ENCODE measurements at places on chromosomes 1 and 21.

- H3K4me1 ChIP-seq = no peaks in the 10 kb centered on the region
- no peak for DNase-seq
- no peaks in the 10 kb centered on the region for H3K27me3 ChIP-seq
- H3K27ac ChIP-seq = no peak overlapping the region
- H3K36me3 ChIP-seq = no peaks in the 10 kb centered on the region
Observed at GRCh38 chr1:177080564-177080963, 83.9 kb downstream of the ASTN1 start.

- H3K4me1 ChIP-seq = no peaks in the 10 kb centered on the region
- H3K36me3 ChIP-seq = no peaks in the 10 kb centered on the region
- H3K27me3 ChIP-seq = no peaks in the 10 kb centered on the region
- H3K27ac ChIP-seq = no peak overlapping the region
Observed at GRCh38 chr1:202976633-202977032, 9.6 kb upstream of the CYB5R1 start.

GRCh38 chr1:208042868-208043267 lies 131.9 kb upstream of the CD34 start:
- H3K27me3 ChIP-seq = no peaks in the 10 kb centered on the region
- no peaks in the 10 kb centered on the region for H3K36me3 ChIP-seq
- no peak overlapping the region for H3K4me3 ChIP-seq
- H3K4me1 ChIP-seq = no peaks in the 10 kb centered on the region
- no peak overlapping the region for H3K27ac ChIP-seq

DNA sequence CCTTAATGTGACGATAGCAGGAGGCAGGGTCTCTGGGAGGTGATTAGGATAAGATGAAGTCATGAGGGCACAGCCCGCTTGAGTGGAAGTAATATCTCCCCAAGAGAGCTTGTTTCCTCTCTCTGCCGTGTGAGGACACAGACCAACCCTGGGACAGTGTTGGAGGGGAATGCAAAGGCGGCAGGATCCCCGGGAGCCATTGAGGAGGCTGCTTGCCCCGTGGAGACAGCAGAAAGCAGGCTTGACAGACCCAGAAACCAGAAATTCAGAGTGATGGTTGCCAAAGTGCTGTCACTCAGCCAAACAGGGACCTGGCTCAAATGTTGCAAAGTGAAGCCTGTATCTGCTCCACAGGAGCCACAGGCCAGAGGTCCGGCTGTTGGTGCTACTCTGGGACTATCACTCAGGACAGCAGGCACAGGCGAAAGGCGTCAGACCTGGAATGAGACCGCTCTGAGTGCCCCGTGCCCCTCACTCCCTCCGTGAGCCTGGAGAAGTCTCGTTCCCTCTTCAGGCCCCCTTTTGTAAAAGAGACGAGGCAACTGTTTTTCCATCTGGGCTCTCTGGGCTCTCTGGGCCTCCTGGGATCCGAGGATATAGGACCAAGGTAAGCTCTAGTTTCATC lies 96.6 kb upstream of the VANGL1 start:
- H3K36me3 ChIP-seq = no peaks in the 10 kb centered on the region
- H3K4me1 ChIP-seq = no peaks in the 10 kb centered on the region
- no peak overlapping the region for H3K27ac ChIP-seq
- no peaks in the 10 kb centered on the region for H3K27me3 ChIP-seq
- H3K4me3 ChIP-seq = no peak overlapping the region

DNA sequence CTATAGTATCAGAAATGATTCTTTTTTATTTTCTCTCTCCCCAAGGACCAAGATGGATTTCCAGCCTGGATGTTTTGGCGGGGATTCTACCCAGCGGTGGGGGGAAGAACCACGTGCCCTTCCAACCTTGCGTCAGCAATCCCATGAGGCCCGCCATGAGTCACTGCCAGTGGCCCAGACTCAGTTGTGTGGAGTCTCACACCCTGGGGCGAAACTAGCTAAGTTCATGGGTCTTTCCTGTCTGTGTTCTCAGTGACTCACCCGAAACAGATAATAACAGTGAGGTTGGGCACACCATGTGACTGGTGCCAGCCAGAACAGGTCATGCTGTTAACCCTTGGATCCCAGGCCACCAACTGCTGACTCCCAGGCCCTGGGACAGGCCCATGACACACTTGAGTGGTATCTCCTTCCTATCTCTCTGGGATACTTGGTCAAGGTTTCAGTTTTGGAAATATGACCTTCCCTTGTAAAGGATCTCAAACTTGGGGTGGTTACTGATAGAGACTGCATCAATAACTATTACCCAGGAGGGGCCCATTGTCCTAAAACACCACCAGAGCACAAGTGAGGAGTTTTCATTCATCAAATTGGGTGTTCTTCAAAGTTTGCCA lies 98.0 kb upstream of the DUSP10 start:
- peak; percentile 84 for DNase-seq
- no peak overlapping the region for H3K4me3 ChIP-seq
- H3K27ac ChIP-seq = peak overlapping the region; percentile 67
- no peaks in the 10 kb centered on the region for H3K27me3 ChIP-seq

DNA sequence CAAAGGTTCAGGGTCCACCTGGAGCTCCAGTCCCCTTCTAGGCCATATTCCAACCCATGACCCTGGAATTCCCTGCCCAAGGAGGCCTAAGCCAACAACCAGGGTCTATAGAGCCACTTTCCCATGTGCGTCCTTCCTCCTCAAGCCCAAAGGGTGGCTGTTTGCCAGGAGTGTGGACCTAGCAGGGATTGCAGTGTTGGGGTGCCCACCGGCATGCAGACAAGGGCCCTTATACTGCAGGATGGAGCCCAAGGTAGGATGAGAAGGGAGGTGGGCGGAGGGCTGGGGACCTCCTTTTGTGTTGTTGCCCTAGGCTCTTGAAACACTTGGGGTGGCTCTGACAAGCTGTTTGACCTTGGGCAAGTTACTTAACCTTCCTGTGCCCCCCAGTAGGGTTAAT lies 19.7 kb upstream of the ADGRB2 start:
- DNase-seq = no peak
- peaks cover 2% of the 10 kb centered on the region for H3K27me3 ChIP-seq
- no peaks in the 10 kb centered on the region for H3K36me3 ChIP-seq
- no peaks in the 10 kb centered on the region for H3K4me1 ChIP-seq
- no peak overlapping the region for H3K27ac ChIP-seq

DNA sequence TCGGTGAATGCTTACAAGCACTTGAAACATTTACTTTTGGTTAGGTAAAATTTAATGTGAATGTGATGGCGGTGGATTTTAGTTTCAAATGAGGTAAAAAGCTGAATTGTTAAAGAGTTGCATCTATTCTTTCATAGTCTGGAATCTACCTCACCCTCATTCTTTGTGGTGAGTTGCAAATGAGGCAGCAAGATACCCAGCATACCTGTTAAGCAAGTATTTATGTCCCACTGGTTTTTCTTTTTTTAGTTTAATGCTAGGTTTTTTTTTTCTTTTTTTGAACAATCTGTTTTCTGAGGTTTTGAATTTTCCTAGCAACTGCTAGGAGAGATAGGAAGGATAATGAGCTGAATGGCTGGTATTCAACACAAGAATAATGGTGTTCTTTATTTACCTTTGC lies 127.9 kb upstream of the CACYBP start:
- no peaks in the 10 kb centered on the region for H3K27me3 ChIP-seq
- H3K4me3 ChIP-seq = no peak overlapping the region

- no peaks in the 10 kb centered on the region for H3K36me3 ChIP-seq
- DNase-seq = no peak
- H3K27ac ChIP-seq = no peak overlapping the region
- H3K4me3 ChIP-seq = no peak overlapping the region
Observed at GRCh38 chr1:18599086-18599485, 31.6 kb upstream of the PAX7 start.

- no peaks in the 10 kb centered on the region for H3K36me3 ChIP-seq
- H3K27ac ChIP-seq = peak overlapping the region; percentile 85
- H3K4me1 ChIP-seq = peaks cover 89% of the 10 kb centered on the region
- no peaks in the 10 kb centered on the region for H3K27me3 ChIP-seq
- DNase-seq = no peak
- H3K4me3 ChIP-seq = no peak overlapping the region
Observed at GRCh38 chr1:51956528-51957509, 33.7 kb downstream of the RAB3B start.

GRCh38 chr1:92817986-92818764 lies 13.7 kb upstream of the RPL5 start:
- no peak overlapping the region for H3K4me3 ChIP-seq
- no peaks in the 10 kb centered on the region for H3K36me3 ChIP-seq
- H3K4me1 ChIP-seq = no peaks in the 10 kb centered on the region
- no peaks in the 10 kb centered on the region for H3K27me3 ChIP-seq
- no peak overlapping the region for H3K27ac ChIP-seq
- peak; percentile 16 for DNase-seq

- H3K36me3 ChIP-seq = no peaks in the 10 kb centered on the region
- DNase-seq = peak; percentile 83
- H3K4me1 ChIP-seq = no peaks in the 10 kb centered on the region
- H3K4me3 ChIP-seq = no peak overlapping the region
Observed at GRCh38 chr1:151024540-151025146, 11.7 kb upstream of the BNIPL start.

DNA sequence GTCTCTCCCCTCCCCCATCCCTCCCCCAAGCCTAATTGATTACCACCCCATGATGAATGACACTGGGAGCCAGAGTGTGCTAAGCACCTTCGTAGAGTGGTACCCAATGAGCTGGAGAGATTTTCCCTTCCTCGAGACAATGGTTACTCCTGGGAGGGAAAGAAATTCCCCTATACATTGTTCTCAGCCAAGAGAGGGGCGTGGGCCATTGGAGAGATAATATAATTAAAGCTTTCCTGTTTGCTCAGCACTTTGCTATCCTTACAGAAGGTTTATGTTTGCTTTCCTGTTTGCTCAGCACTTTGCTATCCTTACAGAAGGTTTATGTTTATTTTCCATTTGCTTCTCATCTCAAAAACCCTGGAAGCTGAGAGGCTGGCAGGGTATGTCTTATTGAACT lies 126.1 kb upstream of the KLHDC7A start:
- no peak overlapping the region for H3K4me3 ChIP-seq
- no peaks in the 10 kb centered on the region for H3K4me1 ChIP-seq
- H3K27me3 ChIP-seq = peaks cover 91% of the 10 kb centered on the region
- no peak overlapping the region for H3K27ac ChIP-seq

DNA sequence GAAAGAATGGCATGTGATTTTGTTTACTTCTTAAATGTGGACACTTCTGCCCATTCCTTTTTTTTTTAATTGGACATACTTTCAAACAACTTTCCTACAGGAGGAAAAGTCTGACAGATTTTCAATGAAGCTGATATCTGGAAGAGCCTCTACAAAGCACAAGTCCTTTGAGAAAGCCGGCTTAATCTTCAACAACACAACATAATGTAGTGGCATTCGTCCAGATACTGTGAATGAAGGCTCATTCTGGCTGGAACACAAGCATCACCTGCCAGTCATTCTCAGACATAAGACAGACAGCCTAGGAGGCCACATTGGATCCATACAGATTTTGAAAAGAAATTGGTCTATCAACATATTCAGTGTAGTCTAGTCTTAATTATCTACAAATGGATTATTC lies 4.9 kb downstream of the OTUD7B start:
- H3K27ac ChIP-seq = no peak overlapping the region
- no peaks in the 10 kb centered on the region for H3K36me3 ChIP-seq
- H3K4me1 ChIP-seq = peaks cover 10% of the 10 kb centered on the region
- no peak for DNase-seq
- H3K4me3 ChIP-seq = no peak overlapping the region

Data from MM.1S (cell line).